ENCODE measurements at places on chromosomes 7 and 10.

- DNase-seq: no peak
These were observed 43.4 kb upstream of the SRGN start for GRCh38 chr10:69044546-69044945.

DNA sequence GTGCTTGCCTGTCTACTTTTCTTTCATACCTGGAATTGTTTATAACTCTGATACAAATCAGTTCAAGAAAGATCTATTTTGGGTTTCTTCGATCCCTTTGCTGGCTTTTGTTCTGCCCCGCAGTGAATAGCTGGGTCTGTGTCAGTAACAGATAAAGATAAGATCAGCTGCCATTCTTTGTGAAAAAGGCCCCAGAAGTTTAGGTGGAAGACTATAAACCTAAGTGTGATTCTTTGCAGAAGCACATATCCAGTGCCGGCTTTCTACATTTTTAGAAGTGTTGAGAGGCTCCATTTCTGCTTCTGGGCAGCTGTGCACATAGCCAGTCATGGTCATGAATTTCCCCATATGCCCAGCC, 686.4 kb upstream of the C7orf33 start:
- DNase-seq: no peak

GRCh38 chr10:100728928-100729861, 16.2 kb upstream of the PAX2 start:
- peak; percentile 34 for DNase-seq

- no peak for DNase-seq
These were observed 26.2 kb upstream of the PIK3AP1 start for GRCh38 chr10:96746503-96746902.

DNA sequence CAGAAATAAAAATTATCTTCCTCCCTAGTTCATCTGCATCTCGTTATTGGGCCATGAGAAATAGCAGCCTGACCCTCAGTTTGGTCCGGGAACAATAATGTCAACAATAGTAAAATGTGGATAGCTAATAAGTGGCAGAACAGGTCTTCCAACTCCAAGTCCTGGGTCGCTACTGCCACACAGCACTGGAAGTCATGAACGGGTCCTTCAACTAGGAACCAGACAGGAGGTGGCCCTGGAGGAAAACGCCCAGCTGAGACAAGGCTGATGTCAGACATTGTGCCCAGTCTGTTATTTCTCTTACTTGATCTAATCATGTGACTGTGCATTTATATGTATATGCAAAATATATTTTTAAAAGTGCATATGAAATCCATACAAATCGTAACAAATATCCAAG, 51.8 kb downstream of the PYROXD2 start:
- no peak for DNase-seq

GRCh38 chr7:326273-326672, 36.3 kb downstream of the FOXL3 start:
- no peak for DNase-seq

DNA sequence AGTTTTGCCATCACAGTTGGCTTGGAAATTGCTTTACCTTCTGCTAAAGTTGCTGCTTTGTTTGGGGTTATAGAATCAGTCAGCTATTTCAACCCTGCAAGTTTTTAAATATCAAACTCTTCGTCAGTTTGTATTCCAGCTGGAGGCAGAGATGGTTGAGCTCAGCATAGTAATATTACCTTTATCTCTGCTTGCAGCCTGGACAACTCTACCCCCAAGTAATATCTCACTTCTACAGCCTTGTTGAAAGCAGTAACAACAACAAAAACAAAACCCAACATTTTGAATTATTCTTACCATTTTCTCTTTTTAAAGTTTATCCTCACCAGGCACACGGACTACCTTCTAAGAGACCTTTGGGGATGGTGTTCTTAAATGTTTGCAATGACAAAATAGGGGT, 239.1 kb upstream of the PHF14 start:
- DNase-seq: no peak

DNA sequence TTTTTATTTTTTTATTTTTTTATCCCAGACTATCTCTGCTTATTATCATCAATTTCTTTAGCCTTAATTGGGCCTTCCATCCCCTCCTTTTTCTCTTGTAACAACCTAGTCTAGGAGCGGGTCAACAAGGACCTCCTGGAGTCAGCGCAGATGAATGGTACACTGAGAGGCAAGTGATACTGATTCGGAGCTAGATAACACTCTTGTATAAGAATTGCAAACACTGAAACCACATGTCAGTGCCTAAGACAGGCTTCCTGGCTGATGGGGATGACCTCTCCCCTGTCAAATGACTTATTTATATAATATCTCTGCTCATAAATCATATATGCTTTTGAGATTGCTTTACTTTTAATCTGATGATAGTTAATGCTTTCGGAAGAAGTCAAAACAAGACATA, 22.7 kb downstream of the BPGM start:
- no peak for DNase-seq

- DNase-seq: no peak
These were observed 637.2 kb downstream of the INHBA start for GRCh38 chr7:41065663-41066062.

Data from muscle of back (tissue), 13 donors.